Right atrium auricular region (tissue), 2 donors: ENCODE measurements at places on chromosomes 5 and 9.

DNA sequence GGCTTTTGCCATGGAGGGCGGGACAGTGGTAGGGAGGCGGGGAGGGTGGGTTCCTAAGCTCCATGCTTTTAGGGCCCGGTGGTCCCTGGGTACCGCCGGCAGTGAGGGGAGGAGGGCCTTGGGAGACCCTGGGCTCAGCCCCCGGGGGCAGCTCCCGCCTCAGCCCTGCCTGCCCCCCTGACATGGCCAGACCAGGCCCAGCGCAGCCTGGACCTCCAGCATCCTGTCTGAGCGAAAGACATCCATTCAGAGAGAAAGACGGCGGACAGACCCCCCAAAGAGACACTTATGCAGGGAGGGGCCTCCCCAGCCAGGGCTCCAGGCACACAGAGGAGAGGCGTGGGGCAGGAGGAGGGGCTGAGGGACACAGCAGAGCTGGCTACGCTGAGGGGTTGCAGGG, 45.3 kb downstream of the KCNT1 start:
- no peak overlapping the region for H3K4me3 ChIP-seq
- no peak for DNase-seq
- H3K4me1 ChIP-seq: no peaks in the 10 kb centered on the region
- no peaks in the 10 kb centered on the region for H3K27me3 ChIP-seq
- no peak overlapping the region for H3K27ac ChIP-seq

DNA sequence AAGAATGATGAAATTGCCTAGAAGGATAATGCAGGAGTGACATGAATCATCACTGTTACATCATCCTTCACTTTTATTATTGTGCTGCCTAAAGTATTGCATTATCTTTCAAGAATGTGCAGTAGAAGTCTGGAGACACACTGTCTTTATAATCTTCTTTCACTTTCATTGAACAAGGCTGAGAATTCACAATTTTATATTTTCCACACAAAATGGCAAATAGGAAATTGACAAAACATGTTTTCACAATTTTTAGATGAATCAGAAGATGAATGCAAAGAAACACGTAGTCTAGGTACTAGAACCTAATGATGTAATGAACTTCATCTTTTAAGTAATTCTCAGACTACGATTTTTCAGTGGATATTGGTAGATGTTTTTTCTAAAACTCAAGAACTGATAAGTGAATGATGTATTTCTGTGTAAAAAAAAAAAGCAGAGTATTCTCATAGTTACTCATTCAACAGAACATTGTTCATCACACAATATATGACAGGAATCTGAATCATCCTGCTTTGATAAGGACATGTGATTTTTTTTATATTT, 131.5 kb upstream of the GRHPR start:
- H3K27ac ChIP-seq: no peak overlapping the region
- no peaks in the 10 kb centered on the region for H3K4me1 ChIP-seq
- H3K36me3 ChIP-seq: no peaks in the 10 kb centered on the region
- no peaks in the 10 kb centered on the region for H3K27me3 ChIP-seq
- H3K4me3 ChIP-seq: no peak overlapping the region

GRCh38 chr5:57185313-57185712, 11.5 kb downstream of the GPBP1 start:
- H3K4me3 ChIP-seq: no peak overlapping the region
- H3K27ac ChIP-seq: no peak overlapping the region
- H3K4me1 ChIP-seq: peaks cover 76% of the 10 kb centered on the region
- DNase-seq: no peak
- H3K27me3 ChIP-seq: no peaks in the 10 kb centered on the region

GRCh38 chr5:6472792-6473191, 24.1 kb downstream of the UBE2QL1 start:
- no peaks in the 10 kb centered on the region for H3K4me1 ChIP-seq
- no peaks in the 10 kb centered on the region for H3K27me3 ChIP-seq
- H3K27ac ChIP-seq: no peak overlapping the region
- DNase-seq: no peak

- no peak overlapping the region for H3K4me3 ChIP-seq
- H3K27ac ChIP-seq: no peak overlapping the region
- no peaks in the 10 kb centered on the region for H3K36me3 ChIP-seq
- H3K4me1 ChIP-seq: no peaks in the 10 kb centered on the region
- H3K27me3 ChIP-seq: no peaks in the 10 kb centered on the region
- DNase-seq: no peak
Observed at GRCh38 chr9:126583144-126583760, 30.5 kb upstream of the LMX1B start.
